ENCODE measurements at places on chromosomes 7 and 10.

GRCh38 chr10:930625-931325 lies 730 bp downstream of the LARP4B start:
- peak; percentile 46 for DNase-seq

DNA sequence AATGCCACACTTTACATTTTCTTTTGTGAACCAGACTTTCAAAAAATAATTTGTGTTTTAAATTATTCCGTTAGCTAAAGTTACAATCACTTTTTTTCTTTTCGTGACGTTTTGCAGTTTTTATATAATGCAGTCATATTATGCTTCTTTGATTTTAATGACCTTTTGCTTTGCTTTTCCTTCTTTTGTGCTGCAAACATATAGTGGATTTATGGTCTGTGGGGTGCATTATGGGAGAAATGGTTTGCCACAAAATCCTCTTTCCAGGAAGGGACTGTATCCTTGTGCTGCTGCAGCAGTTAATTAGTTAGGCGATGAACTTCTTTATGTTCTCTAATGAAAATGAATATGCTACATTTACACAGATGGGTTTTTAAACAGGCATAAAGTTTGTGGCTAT lies 117.4 kb downstream of the MAPK8 start:
- DNase-seq: no peak

- no peak for DNase-seq
These were observed 2.0 kb downstream of the CUL1 start for GRCh38 chr7:148700661-148701064.

DNA sequence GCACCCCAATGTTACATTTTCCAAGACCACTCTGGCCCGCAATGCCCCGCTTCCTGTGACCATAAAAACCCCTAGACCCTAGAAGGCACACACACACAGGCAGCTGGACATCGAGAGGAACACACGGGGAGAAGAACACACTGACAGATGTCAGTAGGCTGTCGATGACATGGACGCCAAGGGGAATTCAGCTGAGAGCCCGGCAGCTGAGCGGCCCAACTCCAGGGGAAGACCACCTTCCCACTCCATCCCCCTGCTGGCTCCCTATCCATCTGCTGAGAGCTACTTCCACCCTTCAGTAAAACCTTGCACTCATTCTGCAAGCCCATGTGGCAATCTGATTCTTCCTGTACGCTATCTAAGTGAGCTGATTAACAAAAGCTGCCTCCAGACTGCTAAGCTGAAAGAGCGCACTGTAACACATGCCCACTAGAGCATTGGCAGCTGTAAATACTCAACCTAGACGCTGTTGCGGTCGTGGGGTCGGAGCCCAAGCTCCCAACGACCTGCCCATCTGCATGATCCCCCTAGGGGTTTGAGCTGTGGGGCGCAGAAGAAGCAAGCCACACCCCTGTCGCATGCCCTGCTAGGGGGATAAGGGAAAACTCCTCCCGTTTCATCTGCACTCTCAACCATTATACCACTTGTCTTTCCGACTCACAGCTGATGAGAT lies 843.6 kb upstream of the POT1 start:
- no peak for DNase-seq

GRCh38 chr10:22580711-22581110 lies 133.7 kb downstream of the PIP4K2A start:
- no peak for DNase-seq

- no peak for DNase-seq
These were observed 22.5 kb downstream of the EPHB4 start for GRCh38 chr7:100804681-100805431.

DNA sequence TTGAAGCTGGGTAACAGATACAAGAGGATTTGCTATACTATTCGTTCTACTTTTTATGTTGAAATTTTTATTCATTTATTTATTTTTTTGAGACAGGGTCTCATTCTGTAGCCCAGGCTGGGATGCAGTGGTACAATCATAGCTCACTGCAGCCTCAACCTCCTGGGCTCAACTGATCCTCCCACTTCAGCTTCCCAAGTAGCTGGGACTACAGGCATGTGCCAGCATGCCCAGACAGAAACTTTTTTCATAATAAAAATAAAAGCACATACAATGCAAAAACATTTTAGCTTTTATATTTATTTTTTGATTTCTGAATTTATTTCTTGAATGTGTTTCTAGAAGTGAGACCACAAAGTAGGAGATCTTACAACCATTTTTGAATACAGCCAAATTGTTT lies 71.2 kb downstream of the FANK1 start:
- DNase-seq: no peak

GRCh38 chr7:30074422-30075030 lies 46.3 kb downstream of the PLEKHA8 start:
- DNase-seq: peak; percentile 43

DNA sequence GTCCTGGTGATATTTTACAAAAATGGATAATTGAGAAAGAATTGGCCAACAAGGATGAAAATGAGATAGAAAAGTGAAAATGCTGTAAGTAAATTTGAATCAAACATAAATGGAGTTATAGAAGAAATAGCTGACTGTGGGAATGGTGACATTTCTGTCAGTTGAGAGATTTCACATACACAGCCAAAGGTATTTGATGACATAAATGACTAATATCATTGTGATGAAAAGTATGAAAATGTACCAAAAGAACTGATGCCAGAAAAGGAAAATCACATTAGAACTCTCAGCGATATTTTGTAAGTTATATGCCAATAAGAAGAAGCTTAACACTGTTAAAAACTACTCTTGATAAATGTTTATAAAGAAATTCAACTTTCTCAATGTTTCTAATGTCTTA lies 54.9 kb downstream of the TFPI2 start:
- no peak for DNase-seq

GRCh38 chr7:75727881-75728593 lies 10.7 kb downstream of the HIP1 start:
- no peak for DNase-seq

DNA sequence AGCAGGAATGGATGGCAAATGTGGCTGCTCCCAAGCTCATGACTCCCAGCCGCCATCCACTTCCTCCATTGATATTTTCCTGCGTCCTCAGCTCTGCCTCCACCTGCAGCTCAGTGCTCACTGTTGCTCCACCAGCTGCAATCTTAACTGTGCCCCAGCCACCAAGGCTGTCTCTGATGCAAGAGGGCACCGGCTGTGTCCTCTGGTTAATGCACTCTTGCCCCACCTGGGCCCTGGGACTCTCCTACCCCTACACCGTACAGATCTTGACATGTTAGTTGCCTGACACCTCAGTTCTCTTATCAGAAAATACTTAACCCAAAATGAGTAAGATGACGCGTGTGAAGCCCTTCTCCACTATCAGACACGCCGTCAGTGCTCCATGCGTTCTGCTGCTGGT lies 45.5 kb upstream of the GPR26 start:
- DNase-seq: no peak

DNA sequence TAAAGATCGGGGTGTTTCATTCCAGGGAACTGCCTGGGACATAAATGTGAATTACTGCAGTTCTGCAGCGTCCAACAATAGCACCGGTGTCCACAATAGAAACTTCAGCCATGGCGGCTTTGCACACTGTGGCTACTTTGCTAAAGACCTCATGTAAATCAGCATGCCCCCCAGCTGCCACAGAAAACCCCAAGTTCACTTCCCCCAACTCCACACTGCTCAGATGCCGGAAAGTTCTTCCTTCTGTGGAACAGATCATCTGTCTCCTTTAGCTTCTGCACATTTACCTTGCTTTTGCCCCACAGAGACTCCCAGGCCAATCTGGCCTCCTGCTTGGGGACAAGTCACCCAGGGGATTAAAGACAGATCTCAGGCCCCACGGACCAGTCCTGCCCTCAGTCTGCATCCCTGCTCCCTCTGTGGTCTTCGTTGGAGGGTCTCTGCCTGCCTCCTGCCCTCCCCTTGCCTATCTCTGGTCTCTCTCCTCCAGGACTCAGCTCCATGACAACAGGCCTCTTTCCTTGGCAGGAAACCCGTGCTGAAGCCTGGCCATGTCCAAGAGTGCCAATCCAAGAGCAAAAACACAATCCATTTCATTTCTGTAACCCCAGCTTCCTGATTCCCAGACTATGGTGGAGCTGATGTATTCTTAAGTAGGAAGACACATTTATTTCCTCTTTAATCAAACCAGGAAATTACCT lies 403.2 kb downstream of the RPS24 start:
- DNase-seq: no peak

DNA sequence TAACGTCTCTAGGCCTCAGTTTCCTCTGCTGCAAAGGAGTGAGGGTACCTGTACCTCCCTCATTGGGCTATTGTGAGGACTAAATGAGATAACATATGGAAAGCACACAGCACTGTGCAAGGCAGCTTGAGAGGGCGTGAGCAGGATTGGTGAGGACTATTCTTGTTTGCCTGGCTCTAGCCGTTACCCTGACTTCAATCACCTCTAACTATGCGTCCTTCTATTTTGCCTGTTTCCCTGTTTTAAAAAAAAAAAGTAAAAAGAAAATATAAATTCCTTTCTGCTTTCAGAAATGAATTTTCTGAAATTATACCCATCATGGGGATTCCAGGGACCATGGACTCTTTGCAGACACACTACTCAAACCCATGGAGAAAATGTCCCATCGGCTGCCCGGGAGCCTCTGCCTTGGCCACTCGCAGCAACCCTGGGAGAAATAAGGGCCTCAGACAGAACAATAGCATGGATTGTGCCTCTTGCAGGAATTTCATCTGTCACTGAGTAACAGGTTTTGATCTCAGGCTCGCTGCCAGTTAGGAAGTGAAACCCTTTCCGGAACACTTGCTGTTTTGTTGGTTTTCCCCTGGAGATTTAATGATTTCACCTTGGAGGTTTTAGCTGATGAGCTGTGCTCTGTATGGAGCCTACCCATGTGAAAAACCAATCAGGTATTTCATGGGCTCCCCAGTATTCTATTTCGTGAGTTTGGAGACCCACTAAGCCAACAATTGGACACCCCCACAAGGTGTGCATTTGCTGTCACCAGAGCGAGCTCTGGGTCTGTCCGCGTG lies 55.6 kb downstream of the STEAP1B start:
- no peak for DNase-seq

DNA sequence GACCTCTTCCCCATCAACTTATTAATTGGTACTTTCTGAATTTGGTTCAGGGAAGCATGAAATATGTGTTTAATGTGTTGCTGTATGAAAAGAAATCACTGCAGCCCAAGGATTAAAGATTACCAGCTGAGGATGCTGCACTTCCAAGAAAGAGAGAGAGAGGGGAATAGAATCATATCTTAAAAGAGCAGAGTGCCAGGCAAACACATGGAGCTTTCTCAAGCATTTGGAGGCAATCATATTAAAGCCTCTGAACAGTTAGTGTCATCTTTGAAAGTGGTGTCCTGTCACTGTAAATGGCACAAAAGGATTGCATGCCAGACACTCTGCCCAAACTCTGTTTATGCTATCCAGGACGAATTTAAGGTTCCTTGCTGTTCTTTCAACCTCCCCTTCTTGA lies 386.7 kb downstream of the SORCS1 start:
- DNase-seq: no peak

- DNase-seq: no peak
These were observed 189.0 kb downstream of the NPSR1 start for GRCh38 chr7:34846976-34847375.

DNA sequence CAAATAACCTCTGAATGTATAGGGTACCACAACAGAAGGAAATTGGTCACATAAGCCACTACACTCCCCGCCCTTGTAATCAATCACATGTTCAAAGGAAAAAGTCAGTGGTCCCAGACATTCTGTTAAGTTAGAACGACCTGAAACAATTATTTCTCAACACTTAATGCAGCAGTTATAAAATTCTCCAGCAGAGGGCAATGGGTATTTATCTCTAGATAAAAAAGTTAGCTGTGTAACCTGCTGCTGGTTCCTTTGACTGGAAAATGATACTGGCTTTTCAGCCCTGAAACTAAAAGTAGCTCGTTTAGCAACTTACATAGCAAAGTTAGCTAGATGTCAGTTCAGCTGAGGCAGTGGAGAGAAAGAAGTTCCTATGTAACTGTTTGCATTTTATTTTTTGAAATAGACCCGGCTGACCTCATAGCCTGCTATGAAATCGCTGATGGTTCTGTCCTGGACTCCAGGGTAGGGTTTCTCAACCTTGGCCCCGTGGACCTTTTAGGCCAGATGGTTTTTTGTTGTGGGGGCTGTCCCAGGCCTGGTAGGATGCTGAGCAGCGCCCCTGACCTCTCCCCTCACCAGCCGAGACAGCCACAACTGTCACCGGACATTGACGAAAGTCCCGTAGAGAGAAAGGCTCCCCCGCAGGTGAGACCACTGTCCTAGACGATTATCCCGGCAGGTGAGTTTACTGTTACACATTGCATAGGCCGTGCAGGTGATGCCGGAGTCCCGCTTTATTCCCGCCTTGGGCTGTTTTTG lies 40.2 kb upstream of the PROSER2 start:
- peak; percentile 93 for DNase-seq

GRCh38 chr7:134407311-134407710 lies 51.6 kb downstream of the AKR1B1 start:
- DNase-seq: no peak

GRCh38 chr7:11591943-11592342 lies 240.1 kb downstream of the THSD7A start:
- no peak for DNase-seq

GRCh38 chr10:59126261-59126660 lies 50.2 kb upstream of the PHYHIPL start:
- no peak for DNase-seq

GRCh38 chr7:100415448-100415847 lies 13.1 kb downstream of the ZCWPW1 start:
- DNase-seq: no peak

DNA sequence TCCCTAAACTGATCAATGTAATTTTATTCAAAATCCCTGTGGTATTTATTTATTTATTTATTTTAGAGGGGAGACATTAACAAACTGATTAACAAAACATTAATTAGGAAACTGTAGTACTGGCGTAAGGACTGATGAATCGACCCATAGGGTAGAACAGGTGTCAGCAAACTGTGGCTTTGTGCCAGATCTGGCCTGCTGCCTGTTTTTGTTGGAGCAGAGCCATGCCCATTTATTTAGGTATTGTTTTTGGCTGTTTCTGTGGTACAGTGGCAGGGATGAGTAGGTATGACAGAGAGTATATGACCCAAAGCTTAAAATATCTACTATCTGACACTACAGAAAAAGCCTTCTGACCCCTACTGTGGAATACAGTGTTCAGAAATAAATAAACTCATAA lies 332.5 kb upstream of the ETV1 start:
- DNase-seq: no peak

DNA sequence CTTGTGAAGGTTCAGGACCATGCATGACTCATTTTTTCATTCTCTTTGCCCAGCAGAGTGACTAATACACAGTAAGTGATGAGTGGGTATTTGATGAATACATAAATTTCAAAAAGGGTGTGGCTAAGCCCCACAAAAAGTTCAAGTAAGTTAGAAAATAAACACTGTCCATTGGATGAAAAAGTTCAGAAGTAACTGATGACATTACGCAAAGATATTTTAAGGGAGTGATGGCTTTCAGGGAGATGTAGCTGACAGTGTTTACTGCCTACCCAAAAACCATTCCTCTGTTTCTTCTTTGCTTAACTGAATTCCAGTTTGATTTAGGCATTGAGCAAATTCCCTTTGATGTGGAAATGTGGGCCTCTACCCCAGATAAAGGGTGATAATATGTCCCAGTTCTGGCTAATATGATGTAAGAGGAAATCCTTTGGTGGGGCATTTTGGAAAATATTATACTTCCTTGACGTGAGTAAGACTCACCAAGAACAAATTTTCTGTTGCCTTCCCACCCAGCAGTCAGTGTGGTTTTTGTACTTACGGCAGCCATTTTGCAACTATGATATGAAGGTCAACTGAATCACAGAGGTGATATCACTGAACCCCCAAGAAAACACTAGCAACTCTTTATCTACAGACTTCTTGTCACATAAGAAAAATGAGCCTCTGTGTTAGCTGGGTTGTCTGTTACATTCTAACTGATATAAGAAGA lies 29.0 kb upstream of the EBLN1 start:
- DNase-seq: peak; percentile 61

- peak; percentile 5 for DNase-seq
These were observed 7.8 kb upstream of the KLF6 start for GRCh38 chr10:3792710-3793219.
